B cell (primary cell): ENCODE measurements at places on chromosomes 11 and 22.

DNA sequence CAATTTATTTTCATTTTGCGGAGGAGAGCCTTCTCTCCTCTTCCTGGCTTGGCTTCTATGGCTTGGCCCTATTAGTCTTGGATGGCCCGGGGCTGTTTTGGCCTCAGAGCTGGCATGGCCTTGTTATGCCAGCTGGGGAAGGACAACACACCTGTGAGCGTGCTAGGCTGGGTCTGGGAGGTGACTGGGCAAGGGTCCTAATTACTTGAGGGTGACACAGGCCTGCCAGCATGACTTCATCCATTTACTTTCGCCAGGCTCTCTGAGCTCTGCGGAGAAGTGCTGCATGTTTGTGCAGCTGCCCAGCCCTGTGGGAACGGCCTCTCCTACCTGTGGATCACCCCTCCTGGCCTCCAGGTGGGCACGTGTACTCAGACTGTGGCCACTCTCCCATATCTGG lies 153.6 kb downstream of the SNX19 start:
- no peak for DNase-seq

DNA sequence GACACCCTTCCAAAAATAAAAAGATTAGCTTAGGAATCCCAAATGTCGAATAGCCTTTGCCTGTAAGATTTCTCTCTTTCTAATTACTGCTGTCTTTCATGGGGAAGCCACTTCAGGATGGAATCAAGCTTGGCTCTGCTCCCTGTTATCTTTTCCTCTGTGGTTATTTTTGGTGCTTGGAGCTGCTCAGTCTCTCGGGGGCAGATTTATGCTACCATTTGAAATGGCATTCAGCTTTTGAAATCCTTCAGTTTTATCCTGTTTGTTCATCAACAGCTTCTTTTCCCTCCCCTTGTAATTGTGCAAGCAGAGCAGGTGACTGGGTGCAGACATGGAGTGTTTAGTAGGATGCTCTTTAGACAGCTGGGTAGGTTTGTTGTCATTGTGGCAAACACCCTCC lies 111.0 kb downstream of the DBX1 start:
- DNase-seq, result no peak

GRCh38 chr22:37842015-37842793 lies 1.9 kb downstream of the ANKRD54 start:
- DNase-seq, result no peak

DNA sequence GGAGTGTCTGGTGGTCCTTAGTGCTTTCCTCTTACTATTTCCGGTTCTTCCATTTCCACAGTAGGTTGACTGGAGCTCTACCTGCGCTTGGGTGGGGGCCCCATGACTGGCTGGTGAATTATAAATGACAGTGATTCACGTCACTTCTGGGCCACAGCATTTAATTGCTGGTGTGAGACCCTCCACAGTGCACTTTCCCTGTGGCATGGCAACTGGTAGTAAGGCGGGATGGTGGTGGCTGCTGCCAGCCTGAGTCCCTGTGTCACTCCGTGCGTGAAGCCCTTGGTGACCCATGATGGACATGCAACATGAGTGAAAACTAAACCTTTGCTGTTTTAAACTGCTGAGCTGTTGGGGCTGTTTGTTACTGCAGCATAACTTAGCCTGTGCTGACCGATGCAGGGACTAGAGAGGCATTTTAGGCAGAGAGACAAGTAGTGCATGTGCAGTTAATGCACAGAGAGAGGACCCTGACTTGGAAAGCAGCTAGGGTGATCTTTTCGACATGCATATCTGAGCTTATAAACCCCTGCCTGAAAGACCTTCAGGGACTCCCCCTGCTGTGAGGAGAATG lies 3.1 kb downstream of the PRDM11 start:
- no peak for DNase-seq

GRCh38 chr11:75450236-75450635 lies 17.2 kb upstream of the KLHL35 start:
- DNase-seq, result no peak

- DNase-seq, result no peak
Measured at GRCh38 chr22:44033694-44034093, 9.6 kb downstream of the PARVB start.

DNA sequence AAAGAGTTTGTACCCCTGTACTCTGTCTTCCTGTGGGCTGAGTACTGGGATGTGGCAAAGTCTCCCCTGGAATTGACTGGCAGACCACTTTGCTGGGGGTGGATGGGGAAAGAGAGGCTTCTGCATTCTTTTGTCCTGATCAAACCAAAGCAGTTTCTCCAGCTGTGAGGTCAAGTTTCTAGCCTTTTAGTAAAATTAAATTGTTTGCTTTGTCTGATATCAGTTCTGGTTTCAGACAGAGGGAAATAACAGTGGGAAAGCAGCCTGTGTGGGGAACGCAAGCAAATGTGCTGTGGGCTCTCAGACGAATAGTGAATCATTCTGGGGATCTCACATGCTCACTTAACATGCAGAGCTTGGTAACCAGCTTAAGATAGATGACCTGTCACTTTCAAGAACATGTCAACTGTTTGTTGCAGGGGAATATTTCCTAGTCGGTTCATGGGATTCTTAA lies 151.6 kb downstream of the FAT3 start:
- DNase-seq, result no peak

DNA sequence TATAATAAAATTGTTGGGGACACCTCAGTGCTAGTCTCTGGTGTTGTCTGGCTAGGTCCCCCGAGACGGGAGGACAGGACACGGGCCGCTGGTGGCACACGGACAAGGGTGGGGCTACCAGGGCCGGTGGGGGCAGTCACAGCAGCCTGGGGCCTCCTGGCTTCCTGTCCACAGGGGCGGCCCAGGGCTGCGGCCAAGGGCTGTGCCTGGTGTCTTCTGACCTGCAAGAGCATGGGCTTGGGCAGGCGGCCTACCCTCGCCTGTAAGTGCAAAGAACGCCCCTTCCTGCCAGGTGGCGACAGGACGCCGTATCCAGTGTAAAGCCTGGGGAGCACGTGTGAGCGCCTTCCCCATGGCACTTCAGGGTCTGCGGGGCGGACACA lies 3.6 kb downstream of the LRFN4 start:
- no peak for DNase-seq

DNA sequence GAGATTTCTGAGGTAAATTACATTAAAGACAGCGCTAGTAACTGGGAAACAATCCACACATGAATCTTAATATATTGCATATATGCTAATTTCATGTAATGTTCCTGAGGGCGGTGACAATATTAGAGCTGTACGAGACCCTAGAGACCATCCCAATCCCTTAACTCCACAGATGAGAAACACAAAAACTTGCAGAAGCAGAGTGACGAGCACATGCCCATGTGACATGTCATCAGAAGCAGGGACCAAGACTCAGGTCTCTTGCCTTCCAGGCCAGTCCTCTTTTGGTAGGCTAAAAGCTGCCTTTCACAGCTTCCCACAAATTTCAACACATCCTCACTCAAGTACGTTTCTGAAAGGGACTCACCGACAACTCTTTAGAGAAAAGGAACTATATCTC lies 11.8 kb downstream of the MAPK1 start:
- no peak for DNase-seq

DNA sequence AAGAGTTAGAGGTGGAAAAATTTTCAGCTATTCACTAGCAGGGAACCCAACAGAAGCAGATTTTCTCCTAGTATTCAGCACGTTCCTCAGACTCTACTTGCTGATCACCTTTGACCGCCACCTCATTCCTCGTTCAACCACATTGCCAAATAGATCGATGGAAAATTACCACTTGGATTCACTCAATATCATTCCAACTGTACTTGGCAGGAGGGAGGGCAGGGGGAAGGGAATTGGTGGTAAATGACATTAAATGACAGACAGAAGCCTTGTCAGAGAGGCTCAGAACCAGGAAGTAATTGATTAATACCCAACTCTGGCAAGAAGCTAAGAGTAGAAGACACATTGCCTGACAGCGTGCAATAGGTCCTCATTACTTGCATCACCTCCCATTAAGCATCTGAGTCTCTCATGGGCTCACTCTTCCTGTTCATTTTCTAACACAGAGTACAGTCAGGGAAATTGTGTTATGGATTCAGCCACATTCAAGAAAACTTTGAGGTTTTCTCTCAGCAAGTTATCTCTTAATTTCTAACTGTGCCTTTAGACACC lies 240.5 kb upstream of the FAT3 start:
- DNase-seq, result no peak

- DNase-seq, result peak; percentile 14
Measured at GRCh38 chr11:34652191-34652973, 31.5 kb downstream of the EHF start.

- DNase-seq, result peak; percentile 5
Measured at GRCh38 chr11:1194231-1194976, 28.5 kb upstream of the MUC5B start.

- peak; percentile 72 for DNase-seq
Measured at GRCh38 chr11:10979529-10979928, 121.7 kb upstream of the ZBED5 start.

DNA sequence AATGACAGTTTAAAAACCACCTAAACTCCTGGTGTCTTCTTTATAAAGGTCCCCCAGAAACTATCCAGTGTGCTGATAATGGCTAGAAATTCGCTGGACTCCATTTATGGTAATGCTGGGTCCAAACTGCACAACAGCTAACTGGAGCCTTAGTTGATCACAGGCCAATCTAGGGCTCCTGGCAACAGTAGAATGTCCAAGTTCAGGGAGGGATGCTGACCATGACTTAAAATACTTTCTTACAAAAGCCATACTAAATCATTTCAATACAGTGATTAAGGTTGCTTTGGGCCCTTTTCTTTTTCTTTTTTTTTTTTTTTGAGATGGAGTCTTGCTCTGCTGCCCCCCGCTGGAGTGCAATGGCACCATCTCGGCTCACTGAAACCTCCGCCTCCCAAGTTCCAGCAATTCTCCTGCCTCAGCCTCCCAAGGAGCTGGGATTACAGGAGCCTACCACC lies 14.5 kb upstream of the GAB2 start:
- peak; percentile 44 for DNase-seq

- no peak for DNase-seq
Measured at GRCh38 chr11:13339195-13340153, 61.9 kb downstream of the BMAL1 start.

GRCh38 chr11:122788781-122789535 lies 49.3 kb upstream of the CRTAM start:
- no peak for DNase-seq

GRCh38 chr11:72160319-72160718 lies 24.8 kb downstream of the FOLR3 start:
- no peak for DNase-seq

- DNase-seq, result no peak
Measured at GRCh38 chr11:14184028-14184940, 174.7 kb downstream of the RRAS2 start.

- peak; percentile 69 for DNase-seq
Measured at GRCh38 chr22:22745225-22746060, 101.0 kb downstream of the GGTLC2 start.

- no peak for DNase-seq
Measured at GRCh38 chr11:96105197-96105895, 181.4 kb upstream of the MTMR2 start.

GRCh38 chr11:63945477-63946163 lies 6.8 kb downstream of the NAA40 start:
- peak; percentile 63 for DNase-seq

DNA sequence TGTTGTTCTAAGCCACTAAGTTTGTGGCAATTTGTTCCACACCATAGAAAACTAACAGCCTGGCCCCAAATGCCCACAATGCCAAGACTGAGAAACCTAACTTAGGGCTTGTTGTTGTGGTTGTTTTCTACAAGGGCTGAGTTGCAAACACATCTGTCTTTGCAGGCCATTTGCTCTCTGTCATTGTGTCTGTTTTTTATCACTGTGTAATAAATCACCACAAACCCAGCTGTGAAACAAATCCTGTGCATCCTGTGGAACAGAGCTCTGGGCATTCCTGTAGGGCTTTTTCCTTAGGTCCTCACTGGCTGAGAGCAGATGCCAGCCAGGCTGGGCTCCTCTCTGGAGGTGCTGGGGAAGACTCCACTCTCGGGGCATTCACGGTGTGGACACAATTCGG lies 15.7 kb upstream of the SYT8 start:
- DNase-seq, result no peak

DNA sequence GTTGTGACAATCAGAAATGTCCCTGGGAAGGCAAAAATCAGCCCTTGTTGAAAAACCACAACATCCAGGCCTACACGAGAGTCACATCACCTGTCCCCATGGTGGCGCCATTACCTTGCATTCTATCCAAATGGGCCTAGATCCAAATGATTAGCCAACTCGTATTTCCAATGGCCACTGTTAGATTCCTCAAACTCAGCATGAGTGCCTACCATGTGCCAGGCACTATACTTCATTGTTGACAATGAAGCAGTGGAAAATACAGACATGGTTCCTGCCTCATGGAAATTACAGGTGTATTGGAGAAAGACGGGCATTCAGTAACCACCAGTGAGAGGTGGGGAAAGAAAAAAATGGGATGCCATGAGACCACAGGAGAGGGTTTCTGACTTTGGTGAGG lies 29.8 kb upstream of the CREB3L1 start:
- DNase-seq, result no peak

DNA sequence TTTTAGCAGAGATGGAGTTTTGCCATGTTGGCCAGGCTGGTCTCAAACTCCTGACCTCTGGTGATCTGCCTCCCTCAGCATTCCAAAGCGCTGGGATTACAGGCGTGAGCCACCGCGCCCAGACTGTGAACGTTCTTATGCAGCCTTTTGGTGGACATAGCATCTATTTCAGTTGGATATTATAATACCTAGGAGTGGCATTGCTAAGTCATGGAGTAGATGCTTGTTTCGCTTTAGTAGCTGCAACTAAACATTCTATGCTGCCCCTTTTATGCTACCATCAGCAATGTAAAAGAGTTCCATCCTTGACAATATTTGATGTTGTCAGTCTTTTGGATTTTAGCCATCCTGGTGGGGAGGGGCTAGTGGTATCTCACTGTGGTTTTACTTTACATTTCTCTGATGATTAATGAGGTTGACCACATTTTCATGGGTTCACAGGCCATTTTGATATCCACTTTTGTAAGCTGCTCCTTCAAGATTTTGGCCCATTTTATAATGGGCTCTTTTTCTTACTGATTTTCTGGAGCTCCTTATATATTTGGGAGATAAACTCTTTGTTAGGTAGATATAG lies 16.5 kb upstream of the APOBEC3A start:
- no peak for DNase-seq

DNA sequence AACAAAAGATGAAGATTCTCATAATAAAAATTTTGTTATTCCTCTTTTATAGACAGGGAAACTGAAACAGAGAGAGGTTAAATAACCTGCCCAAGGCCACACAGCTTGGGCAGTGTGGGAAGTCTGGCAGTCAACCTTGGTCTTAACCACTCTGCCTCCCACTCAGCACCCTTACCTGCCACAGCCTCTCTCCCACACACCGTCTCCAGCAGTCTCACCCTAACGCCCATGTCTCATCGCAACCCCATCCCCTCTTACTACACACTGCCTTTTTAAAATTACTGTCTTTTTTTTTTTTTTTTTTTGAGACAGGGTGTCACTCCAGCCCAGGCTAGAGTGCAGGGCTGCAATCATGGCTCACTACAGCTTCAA lies 25.0 kb downstream of the ARRB1 start:
- DNase-seq, result no peak

- no peak for DNase-seq
Measured at GRCh38 chr22:31107894-31108218, 488 bp upstream of the SELENOM start.

GRCh38 chr11:9752091-9752490 lies 88.2 kb downstream of the SWAP70 start:
- peak; percentile 8 for DNase-seq
